ENCODE measurements at places on chromosomes 7 and 10.
A peak's percentile ranks its signal among the peaks of the same experiment; 100 is the strongest.

DNA sequence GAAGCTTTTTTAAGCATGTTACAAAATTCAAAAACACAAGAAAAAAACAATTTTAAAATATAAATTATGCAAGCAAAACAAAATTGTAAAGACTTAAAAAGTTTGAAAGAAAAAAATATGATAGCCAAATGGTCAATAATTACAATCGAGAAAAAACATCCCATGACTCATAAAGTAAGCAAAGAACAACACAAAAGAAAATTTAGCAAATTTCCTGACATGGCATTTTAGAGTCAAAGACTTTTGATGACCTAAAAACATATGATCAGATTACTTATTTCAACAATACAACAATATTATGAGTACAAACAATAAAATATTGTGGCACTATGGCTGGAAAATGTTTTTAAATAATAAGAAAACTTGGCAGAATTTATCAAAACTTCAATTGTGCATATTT lies 312.1 kb upstream of the MEOX2 start:
- DNase-seq, result no peak

DNA sequence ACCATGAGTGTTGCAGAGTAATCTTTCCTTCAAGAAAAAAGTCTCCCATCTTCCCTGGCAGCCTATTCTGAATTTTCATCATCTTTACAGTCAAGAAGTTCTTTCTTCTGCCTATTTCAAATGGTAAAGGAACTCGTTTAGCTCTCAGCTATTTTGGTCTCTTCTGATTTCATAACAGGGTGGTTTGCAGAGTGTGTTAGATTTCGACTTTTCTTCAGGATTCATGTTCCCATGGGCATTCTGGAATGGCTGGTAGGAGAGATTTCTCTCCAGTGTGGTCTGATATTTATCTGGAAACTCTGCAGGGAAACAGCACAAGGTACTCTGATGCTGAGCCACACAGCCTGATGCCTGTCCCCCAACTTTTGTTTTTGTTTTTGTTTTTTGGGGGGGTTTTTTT lies 111.1 kb upstream of the FAM171A1 start:
- no peak for DNase-seq

DNA sequence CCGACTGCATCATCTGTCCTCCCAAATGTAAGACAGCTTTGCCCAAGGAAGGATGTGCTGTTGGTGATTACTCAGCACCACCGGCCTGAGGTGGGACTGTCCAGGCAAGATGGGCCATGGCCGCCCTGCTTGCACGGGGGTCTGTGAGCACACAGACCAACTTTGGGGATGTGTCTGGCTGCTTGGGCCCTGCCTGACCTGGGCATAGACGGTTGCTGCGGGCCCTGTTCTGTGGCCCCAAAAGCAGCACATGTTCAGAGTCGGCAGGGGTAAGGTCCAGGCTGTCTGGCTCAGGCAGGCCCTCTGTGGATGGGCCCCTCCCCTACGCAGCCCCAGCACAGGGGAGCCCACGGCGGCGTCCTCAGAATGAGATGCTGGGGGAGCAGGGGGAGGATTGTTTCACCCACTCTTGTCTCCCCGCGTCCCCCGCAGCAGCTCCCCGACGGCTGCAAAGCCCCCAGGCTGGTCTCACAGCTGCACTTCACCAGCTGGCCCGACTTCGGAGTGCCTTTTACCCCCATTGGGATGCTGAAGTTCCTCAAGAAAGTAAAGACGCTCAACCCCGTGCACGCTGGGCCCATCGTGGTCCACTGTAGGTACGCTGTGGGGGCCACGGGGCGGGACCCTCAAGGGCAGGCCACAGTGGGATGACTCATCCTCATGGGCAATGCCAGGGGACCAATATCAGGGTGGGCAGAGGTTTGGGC lies 58.4 kb downstream of the MKI67 start:
- DNase-seq, result no peak

DNA sequence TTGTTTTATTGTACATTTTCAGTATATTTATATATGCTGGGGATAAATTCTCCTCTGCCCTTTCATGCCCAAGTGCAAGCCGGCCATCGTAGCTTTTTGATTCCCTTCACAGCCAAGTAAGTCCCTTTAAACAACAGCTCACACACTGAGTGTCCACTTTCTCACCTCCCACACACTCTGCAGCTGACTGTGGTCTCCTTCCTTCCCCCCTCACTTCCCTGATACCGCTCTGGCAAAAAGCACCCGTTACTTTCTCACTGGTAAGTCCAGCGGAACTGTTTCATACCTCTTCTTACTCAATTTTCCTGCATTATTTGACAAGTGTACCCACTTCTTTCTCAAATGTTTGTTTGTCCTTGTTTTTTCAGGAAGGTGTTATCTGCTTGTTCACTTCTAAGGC lies 35.2 kb downstream of the MGAM start:
- DNase-seq, result no peak

GRCh38 chr10:22583683-22584082 lies 130.7 kb downstream of the PIP4K2A start:
- DNase-seq, result no peak

DNA sequence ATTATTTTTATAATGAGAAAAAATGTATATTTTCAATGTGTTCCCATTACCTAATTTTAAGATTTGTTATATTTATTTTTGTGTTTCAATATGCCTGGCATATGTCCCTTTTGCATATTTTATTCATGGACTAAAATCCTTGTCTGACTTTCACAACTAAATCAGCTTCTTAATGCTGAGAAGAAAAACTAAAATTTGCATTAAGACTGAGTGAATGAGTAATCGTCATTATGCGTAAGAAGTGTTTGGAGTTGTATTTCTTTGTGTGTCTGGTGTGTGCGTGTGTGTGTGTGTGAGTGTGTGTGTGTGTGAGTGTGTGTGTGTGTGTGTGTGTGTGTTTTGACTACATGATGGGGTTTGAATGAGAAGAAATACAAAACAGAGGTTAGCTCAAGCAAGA lies 201.7 kb upstream of the SP8 start:
- DNase-seq, result no peak

DNA sequence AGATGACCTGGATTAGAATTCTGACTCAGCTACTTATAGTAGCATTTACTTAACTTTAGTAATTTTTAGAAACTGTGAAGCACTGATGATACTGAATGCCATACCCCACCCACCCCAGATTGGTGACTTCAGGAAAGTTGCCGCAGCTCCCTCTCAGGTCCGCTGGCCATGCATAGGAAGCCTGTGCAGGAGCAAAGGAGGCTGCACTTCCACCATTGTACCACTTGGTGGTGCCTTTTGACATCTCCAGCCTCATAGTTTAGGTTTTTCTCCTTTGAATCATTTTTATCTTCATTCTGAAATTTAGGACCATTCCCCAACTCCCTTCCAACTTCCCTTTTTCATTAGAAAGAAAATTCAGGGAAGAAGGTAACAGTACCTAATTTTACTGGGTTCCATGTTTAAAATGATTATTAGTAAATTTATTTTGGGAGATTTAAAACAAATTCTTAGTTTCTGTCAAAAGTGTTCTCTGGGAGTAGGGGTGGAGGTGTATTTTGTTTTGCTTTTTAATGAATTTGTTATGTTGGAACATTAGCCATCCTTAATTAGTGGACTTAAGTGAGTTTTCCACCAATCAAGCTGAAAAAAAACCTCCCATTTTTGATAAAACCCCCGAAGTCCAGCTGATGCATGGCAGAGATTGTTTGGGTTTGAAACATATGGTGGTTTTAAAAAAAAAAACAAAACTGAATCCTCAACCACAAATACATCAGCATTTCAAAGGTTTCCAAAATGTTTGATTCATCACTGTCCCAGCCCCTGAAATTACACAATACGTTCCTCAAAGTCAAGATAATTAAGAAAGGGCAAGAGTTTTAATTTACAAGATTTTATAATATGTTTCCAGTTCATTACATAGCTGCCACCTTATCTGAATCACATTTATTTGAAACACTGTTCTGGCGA lies 109.6 kb downstream of the WNT2 start:
- DNase-seq, result no peak

GRCh38 chr7:82674268-82674667 lies 230.7 kb upstream of the CACNA2D1 start:
- DNase-seq, result no peak

GRCh38 chr7:87330316-87330715 lies 15.1 kb upstream of the CROT start:
- DNase-seq, result no peak

GRCh38 chr10:23106331-23107072 lies 11.1 kb downstream of the MSRB2 start:
- no peak for DNase-seq

- DNase-seq, result no peak
These were observed 83.9 kb downstream of the CHN2 start for GRCh38 chr7:29278337-29279069.

GRCh38 chr10:88794731-88795130 lies 7.8 kb upstream of the LIPM start:
- no peak for DNase-seq

DNA sequence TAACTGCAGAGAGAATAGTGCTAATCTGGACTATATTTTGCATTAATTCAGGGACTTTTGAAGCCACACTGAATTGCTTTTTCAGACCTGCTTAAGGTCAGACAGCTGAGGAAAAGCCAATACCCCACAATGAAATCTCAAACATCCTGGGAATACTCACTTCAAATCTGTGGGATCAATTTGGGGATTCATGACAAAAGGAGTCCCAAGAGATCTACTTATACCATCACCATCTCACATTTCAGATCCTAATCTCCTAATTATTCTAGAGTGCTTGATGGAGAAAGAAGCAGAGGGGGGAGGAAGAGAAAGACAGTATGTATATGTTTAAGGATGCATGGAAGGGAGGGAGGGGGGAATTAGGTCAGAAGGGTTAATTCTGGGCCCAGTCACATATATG lies 202.2 kb downstream of the CACNA2D1 start:
- no peak for DNase-seq

DNA sequence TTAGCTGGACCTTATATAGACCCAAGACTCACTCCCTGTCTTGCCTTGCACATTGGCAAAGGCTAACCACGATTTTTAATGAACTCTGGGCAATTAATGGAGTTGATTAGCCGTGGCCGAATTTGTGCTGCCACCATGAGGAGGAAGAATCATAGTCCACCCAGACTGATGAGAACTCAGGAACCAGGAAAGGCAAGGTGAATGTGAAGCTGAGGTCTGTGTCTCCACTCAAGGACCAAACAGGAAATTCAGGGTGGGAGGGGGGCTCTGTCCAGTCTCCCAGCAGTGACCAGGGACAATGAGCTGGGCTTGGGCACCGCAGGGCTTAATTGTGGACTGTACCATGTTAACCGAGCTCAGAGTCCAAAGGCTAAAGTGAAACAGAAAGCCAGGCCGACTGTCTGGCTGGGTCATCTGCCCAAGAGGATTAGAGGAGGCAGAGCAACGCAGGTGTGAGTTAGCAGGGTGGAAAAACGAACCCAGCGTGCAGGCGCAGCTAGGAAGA lies 127.0 kb upstream of the JCAD start:
- DNase-seq, result no peak

DNA sequence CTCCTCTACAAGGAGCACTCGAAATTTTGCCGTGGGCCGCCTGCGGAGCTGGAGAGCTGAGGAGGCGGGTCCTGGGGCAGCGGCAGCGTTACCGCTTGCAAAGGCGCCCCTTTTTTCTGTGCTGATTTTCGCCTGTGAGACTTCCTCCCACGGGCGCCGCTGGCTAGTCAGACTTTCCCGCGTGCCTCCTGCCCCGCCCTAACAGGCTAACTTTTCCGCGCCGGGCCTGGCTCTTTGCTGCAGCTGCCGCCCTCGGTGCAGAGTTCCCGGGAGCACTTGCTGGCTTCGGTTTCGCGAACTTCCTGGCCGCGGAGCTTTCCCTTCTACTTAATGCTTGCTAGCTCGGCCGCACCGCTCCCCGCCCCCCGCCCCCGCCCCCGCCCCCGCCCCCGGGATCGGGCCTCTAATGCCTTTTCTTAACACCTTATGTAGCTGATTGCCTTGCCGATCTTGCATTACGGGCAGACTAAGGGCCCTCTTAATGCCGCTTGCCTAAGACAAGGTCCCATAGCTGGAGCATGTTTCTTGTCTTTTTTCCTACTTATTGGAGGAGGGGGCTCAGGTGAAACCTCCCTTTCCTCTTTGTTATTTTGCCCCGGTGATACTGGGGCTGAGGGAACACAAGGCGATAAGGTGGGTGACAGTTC lies 37.9 kb upstream of the RASGEF1A start:
- DNase-seq, result peak; percentile 49

DNA sequence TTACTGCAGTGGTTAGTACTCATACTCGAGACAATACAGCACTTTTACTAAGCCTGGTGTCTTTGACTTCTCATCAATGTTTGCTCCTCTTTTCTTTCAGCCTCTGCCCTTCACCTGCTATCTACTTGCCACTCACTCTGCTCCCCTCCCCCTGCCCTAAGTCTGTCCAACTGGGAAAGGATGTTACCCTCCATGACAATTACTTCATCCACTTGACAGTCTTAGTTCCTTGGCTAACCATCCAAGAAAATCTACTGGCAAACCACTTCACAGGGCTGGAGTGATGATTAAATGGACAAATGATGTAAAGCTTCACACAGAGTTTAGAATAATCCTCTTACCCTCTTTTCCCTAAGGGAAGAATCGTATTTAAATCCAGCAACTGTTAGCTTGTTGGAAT lies 8.2 kb upstream of the DLD start:
- no peak for DNase-seq

- no peak for DNase-seq
These were observed 1.2 kb downstream of the PRSS1 start for GRCh38 chr7:142750321-142750938.

GRCh38 chr7:80907141-80907601 lies 11.7 kb downstream of the SEMA3C start:
- no peak for DNase-seq

- DNase-seq, result no peak
These were observed 348.2 kb upstream of the C7orf33 start for GRCh38 chr7:148242294-148242821.

- DNase-seq, result no peak
These were observed 552.1 kb downstream of the SORCS1 start for GRCh38 chr10:106612381-106612780.

DNA sequence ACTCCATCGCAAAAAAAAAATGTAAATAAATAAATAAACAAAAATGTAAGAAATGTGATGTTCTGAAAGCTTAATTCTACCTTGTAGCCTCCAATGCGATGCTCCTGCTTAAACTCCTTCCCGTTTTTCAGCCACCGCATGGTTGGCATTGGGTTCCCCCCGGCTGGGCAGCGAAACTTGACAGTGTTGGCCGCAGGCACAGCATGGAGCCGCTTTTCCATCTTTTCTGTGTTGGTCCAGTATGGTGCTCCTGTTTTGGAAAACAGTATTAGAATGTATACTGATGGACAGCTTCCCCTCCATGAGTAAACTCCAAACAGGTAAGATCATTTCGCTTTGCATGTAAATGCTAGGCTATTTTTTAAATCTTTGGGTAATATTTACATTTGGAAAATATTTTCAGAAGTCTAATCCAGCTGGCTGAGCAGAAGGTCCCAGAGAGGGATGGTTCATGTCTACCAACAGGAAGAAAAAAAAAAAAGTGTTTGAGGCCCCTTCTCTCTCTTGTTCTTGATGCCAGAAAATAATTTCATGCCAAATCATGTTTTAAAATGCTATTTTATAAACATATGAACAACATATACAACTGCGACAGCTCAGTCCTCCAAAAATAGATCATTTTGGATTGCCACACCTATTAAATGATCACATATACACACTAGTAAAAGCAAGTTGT lies 46.9 kb downstream of the FGFR2 start:
- DNase-seq, result no peak

Data from activated CD8-positive, alpha-beta memory T cell treated with anti-CD3 and anti-CD28 coated beads for 1 hour (primary cell).